Aorta (tissue), 5 donors: ENCODE measurements at places on chromosomes 5 and 9.

GRCh38 chr9:91558879-91559278 lies 135.2 kb upstream of the NFIL3 start:
- no peaks in the 10 kb centered on the region for H3K27me3 ChIP-seq
- DNase-seq = no peak
- H3K36me3 ChIP-seq = no peaks in the 10 kb centered on the region

DNA sequence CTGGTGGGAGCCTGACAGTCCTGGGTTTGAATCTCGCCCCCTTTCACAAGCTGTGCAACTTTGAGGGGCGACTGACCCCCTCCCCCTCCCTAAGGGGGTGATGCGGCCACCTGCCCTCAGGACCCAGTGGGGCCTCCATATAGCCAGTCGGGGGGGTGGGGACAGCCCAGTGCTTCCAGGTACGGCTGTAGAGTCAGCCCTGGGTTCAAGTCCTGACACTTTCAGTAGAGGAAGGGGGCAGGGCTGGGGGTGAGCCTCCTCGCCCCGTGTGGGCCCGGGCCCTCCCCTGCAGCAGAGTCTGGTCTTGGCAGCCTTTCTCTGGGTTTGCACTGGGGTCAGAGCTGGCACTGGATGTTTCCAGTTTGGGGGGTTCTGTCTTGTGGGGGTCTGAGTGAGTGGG lies 216.3 kb downstream of the C9orf50 start:
- DNase-seq = no peak
- no peaks in the 10 kb centered on the region for H3K36me3 ChIP-seq
- no peak overlapping the region for H3K4me3 ChIP-seq
- no peak overlapping the region for H3K27ac ChIP-seq
- H3K4me1 ChIP-seq = peaks cover 3% of the 10 kb centered on the region

DNA sequence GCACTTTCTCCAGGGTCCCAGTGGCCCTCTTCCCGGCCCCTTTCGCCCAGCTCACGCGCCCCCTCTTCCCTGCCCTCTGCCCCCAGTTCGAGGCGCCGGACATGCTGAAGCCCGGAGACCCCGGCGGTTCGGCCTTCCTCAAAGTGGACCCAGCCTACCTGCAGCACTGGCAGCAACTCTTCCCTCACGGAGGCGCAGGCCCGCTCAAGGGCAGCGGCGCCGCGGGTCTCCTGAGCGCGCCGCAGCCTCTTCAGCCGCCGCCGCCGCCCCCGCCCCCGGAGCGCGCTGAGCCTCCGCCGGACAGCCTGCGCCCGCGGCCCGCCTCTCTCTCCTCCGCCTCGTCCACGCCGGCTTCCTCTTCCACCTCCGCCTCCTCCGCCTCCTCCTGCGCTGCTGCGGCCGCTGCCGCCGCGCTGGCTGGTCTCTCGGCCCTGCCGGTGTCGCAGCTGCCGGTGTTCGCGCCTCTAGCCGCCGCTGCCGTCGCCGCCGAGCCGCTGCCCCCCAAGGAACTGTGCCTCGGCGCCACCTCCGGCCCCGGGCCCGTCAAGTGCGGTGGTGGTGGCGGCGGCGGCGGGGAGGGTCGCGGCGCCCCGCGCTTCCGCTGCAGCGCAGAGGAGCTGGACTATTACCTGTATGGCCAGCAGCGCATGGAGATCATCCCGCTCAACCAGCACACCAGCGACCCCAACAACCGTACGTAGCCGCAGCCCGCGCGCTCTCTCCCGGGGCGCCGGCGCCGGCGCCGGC lies 1.0 kb downstream of the PRDM6 start:
- peak; percentile 54 for DNase-seq
- peak overlapping the region; percentile 98 for H3K4me3 ChIP-seq
- no peaks in the 10 kb centered on the region for H3K36me3 ChIP-seq
- H3K4me1 ChIP-seq = no peaks in the 10 kb centered on the region
- H3K27ac ChIP-seq = peak overlapping the region; percentile 89

DNA sequence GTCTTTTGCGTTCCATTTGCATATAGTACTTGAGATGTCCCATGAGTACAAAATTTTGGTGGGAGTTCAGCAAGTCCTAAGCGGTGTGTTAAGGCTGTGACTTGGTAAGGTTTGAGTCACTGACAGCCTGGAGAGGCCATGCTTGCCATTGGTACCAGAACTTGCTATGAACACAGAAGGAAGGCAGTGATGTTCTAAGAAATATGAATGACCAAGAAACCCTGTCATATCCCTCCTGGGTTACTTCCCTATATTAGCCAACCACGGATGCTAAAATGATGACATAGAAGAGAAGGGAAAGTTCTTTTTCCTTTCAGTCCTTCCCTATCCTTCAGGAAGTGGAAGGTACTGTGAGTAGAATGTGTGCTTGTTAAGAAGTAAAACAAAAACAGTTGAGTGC lies 136.7 kb downstream of the GCNT1 start:
- H3K4me1 ChIP-seq = no peaks in the 10 kb centered on the region
- H3K4me3 ChIP-seq = no peak overlapping the region
- H3K36me3 ChIP-seq = no peaks in the 10 kb centered on the region
- DNase-seq = no peak
- H3K27me3 ChIP-seq = no peaks in the 10 kb centered on the region

GRCh38 chr5:174610968-174611367 lies 113.4 kb upstream of the MSX2 start:
- no peaks in the 10 kb centered on the region for H3K4me1 ChIP-seq
- no peak overlapping the region for H3K27ac ChIP-seq
- no peak for DNase-seq
- no peak overlapping the region for H3K4me3 ChIP-seq

GRCh38 chr9:133155156-133155555 lies 8.6 kb downstream of the GBGT1 start:
- H3K27ac ChIP-seq = no peak overlapping the region
- H3K4me1 ChIP-seq = no peaks in the 10 kb centered on the region
- H3K36me3 ChIP-seq = no peaks in the 10 kb centered on the region
- H3K27me3 ChIP-seq = no peaks in the 10 kb centered on the region
- no peak overlapping the region for H3K4me3 ChIP-seq
- peak; percentile 55 for DNase-seq

DNA sequence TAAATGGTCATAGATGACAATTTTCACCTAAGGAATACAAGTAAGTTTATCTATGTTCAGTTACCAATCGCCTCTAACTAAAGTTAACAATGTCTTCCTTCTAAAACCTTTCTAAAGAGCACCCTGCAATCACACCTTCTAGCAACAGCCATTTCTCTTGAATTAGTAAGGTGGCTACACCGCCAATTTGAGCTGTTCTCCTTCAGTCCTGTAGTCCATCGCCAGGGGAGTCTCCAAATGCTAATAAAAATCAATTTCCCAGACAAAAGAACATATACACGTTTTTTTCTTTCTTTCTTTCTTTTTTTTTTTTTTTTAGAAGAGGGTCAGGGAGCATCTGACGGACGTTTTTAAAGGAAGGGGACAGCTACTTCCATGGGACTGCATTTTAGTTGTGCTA lies 729 bp upstream of the RORB start:
- no peaks in the 10 kb centered on the region for H3K36me3 ChIP-seq
- no peaks in the 10 kb centered on the region for H3K4me1 ChIP-seq
- DNase-seq = no peak
- peak overlapping the region; percentile 77 for H3K4me3 ChIP-seq
- no peak overlapping the region for H3K27ac ChIP-seq

DNA sequence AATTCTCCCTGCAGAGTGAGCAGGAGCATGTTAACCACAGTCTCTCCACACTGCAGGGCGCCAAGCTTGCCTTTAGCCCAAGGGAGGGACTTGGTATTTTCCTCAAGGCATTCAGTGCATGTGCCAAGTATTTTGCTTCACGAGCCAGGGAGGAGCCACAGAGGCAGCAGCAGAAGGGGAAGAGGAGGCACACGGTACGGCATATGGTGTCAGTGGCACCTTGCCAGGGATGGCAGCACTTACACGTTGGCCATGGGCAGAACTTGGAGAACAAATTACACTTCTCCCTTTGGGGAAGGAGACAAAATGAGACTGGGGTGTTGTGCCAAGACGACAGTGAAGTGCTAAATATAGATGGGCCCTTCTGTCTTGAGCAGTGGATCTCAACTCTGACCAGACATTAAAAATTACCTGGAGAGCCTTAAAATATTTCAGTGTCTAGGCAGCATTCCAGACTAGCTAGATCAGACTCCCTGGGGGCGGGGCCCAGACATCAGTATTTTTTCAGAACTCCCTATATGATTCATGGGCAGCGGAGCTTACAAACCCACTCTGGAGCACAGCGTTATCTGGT lies 155.8 kb downstream of the DRD1 start:
- H3K27me3 ChIP-seq = no peaks in the 10 kb centered on the region
- DNase-seq = peak; percentile 50
- H3K36me3 ChIP-seq = no peaks in the 10 kb centered on the region

- no peaks in the 10 kb centered on the region for H3K27me3 ChIP-seq
- no peaks in the 10 kb centered on the region for H3K4me1 ChIP-seq
- H3K4me3 ChIP-seq = no peak overlapping the region
- DNase-seq = no peak
- H3K36me3 ChIP-seq = no peaks in the 10 kb centered on the region
Measured at GRCh38 chr5:33046091-33046490, 335.0 kb downstream of the NPR3 start.

DNA sequence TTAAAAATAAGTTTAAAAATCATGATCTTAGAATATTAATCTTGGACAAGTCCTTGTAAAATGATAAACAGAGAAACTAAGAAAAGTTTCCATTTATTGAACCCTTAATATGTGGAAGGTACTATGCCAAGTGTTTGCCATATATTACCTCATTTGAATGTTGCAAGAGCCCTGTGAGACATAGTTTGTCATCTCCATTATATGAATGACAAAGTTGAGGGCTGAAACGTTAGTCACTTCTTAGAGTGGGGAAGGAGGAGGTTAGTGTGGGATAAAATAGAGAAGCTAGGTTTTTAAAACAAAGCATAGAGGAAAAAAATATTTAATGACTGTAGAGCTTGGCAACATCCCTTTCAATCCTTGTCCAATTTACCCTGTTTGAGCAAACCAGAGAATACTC lies 2.0 kb downstream of the TNC start:
- DNase-seq = no peak
- no peaks in the 10 kb centered on the region for H3K27me3 ChIP-seq
- H3K36me3 ChIP-seq = peaks cover 5% of the 10 kb centered on the region
- H3K27ac ChIP-seq = no peak overlapping the region

DNA sequence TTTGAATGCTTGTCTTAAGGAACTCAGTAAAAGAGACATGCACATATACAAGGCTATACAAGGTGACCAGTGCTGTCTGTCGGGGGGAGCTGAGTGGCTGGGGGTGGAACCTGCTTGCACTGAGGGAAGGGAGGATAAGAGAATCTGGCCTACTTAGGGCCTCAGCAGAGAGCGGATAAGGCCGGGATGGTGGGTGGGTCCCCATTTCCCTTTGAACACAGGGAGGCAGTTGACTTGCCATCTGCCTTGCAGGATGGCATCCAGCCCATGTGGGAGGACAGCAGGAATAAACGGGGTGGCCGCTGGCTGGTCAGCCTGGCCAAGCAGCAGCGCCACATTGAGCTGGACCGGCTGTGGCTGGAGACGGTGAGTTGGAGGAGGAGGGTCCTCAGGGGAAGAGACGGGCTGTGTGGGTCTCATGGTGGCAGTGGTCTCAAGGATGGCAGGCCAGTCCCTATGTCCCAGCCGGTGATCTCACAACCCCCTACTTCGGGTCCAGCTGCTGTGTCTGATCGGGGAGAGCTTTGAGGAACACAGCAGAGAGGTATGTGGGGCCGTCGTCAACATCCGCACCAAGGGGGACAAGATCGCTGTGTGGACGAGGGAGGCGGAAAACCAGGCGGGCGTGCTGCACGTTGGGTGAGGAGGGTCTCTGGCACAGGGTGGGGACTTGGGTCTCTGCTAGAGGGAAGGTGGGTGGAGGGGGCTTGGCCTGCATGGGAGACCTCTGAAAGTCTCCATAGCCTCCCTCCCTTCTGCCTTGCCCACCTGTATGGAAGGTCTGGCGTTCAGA lies 2.2 kb upstream of the TSPAN17 start:
- H3K36me3 ChIP-seq = no peaks in the 10 kb centered on the region
- H3K27ac ChIP-seq = no peak overlapping the region
- no peaks in the 10 kb centered on the region for H3K4me1 ChIP-seq

DNA sequence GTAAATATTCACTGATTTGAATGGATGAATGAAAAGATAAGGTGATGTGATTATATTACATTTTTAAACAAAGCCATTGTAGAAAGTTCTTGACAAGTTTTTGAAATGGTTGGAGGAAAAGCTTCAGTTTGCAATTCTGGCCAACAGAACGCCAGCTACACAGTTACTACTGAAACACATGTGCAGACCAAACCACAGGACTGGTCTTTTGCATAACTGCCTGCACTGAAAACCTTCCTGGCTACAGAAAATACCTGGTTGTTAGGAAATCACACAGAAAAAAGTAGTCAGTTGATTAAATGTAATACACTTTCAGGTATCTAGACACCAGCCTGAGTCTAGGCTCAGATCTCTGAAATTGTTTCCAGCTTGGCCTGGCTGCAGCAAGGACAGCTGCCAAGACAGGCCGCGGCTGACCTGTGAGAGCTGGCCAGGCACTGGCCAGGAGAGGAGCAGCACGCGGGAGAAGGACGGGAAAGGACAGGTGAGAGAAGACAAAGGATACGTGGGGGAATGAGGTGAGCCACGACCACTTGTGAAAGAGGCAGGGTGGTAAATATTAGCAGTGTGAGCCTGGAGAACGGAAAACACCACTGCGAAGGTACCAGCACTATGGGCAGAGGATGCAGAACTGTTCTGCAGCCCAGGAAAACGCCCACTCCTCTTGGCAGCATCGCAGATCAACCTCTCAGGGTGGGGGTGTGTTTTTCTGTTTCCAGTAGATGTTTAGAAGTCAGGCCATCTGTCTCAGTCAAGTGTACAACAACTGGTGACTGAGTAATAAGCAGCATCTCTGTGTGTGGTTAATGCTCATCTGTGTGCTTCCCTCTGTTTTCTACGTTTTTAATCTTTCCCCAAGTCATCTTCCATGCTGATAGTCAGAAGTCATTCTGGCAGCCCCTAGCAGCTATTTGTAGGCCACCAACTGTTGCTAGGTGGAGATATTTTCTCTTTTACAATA lies 137.4 kb downstream of the SCAMP1 start:
- H3K4me3 ChIP-seq = no peak overlapping the region
- no peak overlapping the region for H3K27ac ChIP-seq
- peaks cover 14% of the 10 kb centered on the region for H3K4me1 ChIP-seq
- no peak for DNase-seq

- H3K4me3 ChIP-seq = no peak overlapping the region
- H3K4me1 ChIP-seq = no peaks in the 10 kb centered on the region
- no peaks in the 10 kb centered on the region for H3K36me3 ChIP-seq
- H3K27ac ChIP-seq = no peak overlapping the region
- DNase-seq = no peak
- no peaks in the 10 kb centered on the region for H3K27me3 ChIP-seq
Measured at GRCh38 chr9:79266986-79267385, 304.8 kb upstream of the TLE4 start.

DNA sequence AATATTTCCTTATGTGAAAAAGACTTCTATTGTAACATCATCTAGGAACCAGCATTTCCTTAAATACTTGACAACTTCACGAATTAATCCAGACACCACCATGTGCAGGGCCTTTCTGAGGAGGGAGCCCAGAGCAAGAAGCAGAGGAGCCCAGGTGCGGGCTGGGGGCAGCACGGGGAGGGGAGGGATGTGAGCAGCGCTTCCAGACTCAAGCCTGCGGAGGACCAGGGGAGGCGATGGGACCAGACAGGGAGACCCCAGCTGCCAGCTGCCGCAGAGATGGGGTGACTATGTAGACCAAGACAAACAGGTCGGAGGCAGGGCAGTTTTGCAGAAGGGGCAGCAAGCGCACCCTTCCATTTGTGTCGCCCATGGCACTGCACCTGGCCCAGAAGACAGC lies 596.1 kb downstream of the IRX1 start:
- no peak overlapping the region for H3K4me3 ChIP-seq
- H3K4me1 ChIP-seq = no peaks in the 10 kb centered on the region
- no peaks in the 10 kb centered on the region for H3K27me3 ChIP-seq
- no peak overlapping the region for H3K27ac ChIP-seq
